ENCODE measurements at places on chromosomes 5 and 9. TPM values are rescaled to one million over a fixed set of nuclear protein-coding genes. Genes with fewer than 3 reads are reported as not detected.

Gene REXO4
- total RNA-seq, result 10.5 TPM

- H3K36me3 ChIP-seq, result no peaks in the 10 kb centered on the region
- H3K27me3 ChIP-seq, result no peaks in the 10 kb centered on the region
- no peak overlapping the region for H3K4me3 ChIP-seq
These were observed 18.3 kb upstream of the OSMR start for GRCh38 chr5:38827525-38827924.

- no peaks in the 10 kb centered on the region for H3K27me3 ChIP-seq
- H3K27ac ChIP-seq, result no peak overlapping the region
- no peaks in the 10 kb centered on the region for H3K4me1 ChIP-seq
- no peak for DNase-seq
These were observed 70.6 kb downstream of the ALDH1A1 start for GRCh38 chr9:72882117-72882775.

DNA sequence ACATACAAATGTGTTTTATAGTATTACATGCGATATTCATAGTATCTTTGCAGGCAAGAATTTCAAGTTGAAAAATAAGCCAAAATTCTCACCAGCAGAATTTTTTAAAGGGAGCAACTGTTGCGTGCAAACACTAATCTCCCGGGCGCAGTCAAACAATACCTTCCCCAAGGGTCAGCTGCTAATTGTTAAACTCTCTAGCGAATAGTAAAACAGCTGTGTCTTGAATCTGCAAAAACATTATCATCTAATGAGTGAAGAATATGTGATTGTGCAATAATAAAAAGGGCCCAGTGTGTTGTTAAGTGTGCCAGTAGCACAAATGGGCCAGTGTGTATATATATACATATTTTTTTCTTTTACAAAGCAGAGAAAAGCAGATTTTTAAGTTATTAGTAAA lies 131.4 kb downstream of the CCDC192 start:
- H3K36me3 ChIP-seq, result peaks cover 15% of the 10 kb centered on the region
- peaks cover 78% of the 10 kb centered on the region for H3K4me1 ChIP-seq
- no peak overlapping the region for H3K4me3 ChIP-seq
- H3K27ac ChIP-seq, result peak overlapping the region; percentile 100
- peak; percentile 97 for DNase-seq
- H3K27me3 ChIP-seq, result no peaks in the 10 kb centered on the region

DNA sequence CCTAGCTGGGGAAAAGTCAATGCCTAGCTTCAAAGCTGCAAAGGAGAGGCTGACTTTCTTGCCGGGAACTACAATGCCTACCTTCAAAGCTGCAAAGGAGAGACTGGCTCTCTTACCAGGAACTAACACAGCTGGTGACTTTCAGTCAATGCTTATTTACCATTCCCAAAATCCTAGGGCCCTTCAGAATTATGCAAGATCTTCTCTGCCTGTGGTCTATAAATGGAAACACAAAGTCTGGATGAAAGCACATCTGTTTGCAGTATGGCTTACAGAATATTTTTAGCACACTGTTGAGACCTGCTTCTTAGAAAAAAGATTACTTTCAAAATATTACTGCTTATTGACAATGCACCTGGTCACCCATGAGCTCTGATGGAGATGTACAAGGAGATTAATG lies 259.4 kb downstream of the PLK2 start:
- no peaks in the 10 kb centered on the region for H3K4me1 ChIP-seq
- H3K4me3 ChIP-seq, result no peak overlapping the region
- H3K27me3 ChIP-seq, result no peaks in the 10 kb centered on the region
- DNase-seq, result no peak
- H3K27ac ChIP-seq, result no peak overlapping the region

- no peak overlapping the region for H3K27ac ChIP-seq
- DNase-seq, result peak; percentile 68
- H3K4me1 ChIP-seq, result peaks cover 20% of the 10 kb centered on the region
- peak overlapping the region; percentile 87 for H3K4me3 ChIP-seq
These were observed 937 bp upstream of the SLC26A2 start for GRCh38 chr5:149959406-149960236.

- no peaks in the 10 kb centered on the region for H3K36me3 ChIP-seq
- no peak overlapping the region for H3K27ac ChIP-seq
- DNase-seq, result no peak
- H3K4me1 ChIP-seq, result no peaks in the 10 kb centered on the region
These were observed 60.2 kb downstream of the ARHGAP26 start for GRCh38 chr5:142830241-142831008.

Gene FGF10
- total RNA-seq, result not detected

Gene TCF7
- not detected for total RNA-seq

DNA sequence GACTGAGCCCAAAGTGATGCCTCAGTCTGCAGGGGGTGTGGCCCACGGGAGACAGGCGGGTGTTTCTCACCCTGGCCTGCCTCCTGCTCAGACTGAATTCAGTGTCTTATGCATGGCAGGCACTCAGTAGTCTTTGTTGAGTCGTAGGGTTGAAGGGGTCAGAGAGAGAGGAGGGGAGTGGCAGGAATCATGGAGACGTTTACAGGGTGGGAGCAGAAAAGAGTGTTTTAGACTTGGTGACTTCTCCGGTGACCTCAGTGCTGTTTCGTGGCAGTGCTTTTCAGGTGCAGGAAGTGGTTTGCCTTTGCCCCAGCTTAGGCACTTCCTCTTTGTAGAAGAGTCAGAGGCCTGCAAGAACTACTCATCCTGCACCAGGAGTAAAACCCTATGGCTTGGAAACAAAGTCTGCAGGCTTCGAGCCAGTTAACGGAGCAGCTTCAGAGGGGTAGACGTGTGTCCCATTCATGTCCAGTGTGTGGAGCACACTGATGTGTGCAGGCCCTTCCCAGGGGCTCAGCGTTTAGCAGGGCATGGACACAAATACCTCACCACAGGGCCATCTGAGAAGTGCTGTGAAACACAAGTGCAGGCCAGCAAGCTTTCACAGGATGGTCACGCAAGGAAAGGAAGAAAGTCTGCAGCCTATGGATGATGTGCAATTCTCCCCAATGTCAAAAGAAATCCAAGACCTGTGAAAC lies 24.5 kb upstream of the SEMA4D start:
- H3K27ac ChIP-seq, result peak overlapping the region; percentile 22
- no peaks in the 10 kb centered on the region for H3K36me3 ChIP-seq
- no peaks in the 10 kb centered on the region for H3K27me3 ChIP-seq
- peak; percentile 90 for DNase-seq

Gene PTGS1
- 0.07 TPM for total RNA-seq

GRCh38 chr9:95836072-95836471 lies 39.4 kb upstream of the ERCC6L2 start:
- H3K4me1 ChIP-seq, result no peaks in the 10 kb centered on the region
- H3K36me3 ChIP-seq, result no peaks in the 10 kb centered on the region
- no peaks in the 10 kb centered on the region for H3K27me3 ChIP-seq
- no peak overlapping the region for H3K4me3 ChIP-seq
- no peak for DNase-seq

DNA sequence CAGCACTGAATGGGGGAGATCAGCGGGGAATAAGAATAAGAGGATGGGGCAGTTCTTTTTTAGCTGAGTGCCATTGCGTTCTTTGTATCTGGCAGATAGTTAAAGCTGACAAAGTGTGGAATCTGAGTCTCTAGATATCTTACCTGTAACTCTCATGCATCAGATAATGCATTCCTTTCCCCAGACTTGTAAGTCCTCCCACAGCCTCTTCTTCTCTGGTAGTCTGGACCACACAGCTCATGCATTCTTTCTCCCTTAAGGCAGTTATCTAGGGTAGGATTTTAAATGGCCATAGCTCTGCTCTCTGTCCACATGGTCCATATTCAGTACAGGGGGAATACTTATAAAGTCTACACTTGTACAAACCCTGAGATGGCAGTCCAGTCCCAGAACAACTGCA lies 54.0 kb upstream of the FGF10 start:
- no peak overlapping the region for H3K27ac ChIP-seq
- H3K4me3 ChIP-seq, result no peak overlapping the region
- H3K27me3 ChIP-seq, result no peaks in the 10 kb centered on the region
- no peaks in the 10 kb centered on the region for H3K4me1 ChIP-seq
- DNase-seq, result no peak

- no peaks in the 10 kb centered on the region for H3K4me1 ChIP-seq
- no peaks in the 10 kb centered on the region for H3K36me3 ChIP-seq
- no peak for DNase-seq
- H3K27me3 ChIP-seq, result no peaks in the 10 kb centered on the region
These were observed 320.3 kb downstream of the DMAC1 start for GRCh38 chr9:7479300-7479699.

DNA sequence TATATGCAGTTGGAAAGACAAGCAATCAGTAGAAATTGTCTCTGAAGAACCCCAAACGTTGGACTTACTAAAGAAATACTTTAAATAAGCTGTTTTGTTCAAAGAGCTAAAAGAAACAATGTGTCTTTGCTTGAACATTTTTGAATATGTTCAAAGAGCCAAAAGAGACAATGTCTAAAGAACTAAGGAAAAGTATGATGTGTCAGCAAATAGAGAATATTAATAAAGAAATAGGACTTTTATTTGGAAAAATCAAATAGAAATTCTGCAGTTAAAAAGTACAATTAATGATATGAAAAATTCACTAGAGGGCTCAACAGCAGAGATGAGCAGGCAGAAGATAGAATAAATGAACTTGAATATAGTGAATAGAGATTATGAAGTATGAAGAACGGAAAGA lies 19.2 kb downstream of the TAS2R1 start:
- no peak for DNase-seq
- H3K4me3 ChIP-seq, result no peak overlapping the region
- no peaks in the 10 kb centered on the region for H3K27me3 ChIP-seq
- H3K27ac ChIP-seq, result no peak overlapping the region
- no peaks in the 10 kb centered on the region for H3K4me1 ChIP-seq

DNA sequence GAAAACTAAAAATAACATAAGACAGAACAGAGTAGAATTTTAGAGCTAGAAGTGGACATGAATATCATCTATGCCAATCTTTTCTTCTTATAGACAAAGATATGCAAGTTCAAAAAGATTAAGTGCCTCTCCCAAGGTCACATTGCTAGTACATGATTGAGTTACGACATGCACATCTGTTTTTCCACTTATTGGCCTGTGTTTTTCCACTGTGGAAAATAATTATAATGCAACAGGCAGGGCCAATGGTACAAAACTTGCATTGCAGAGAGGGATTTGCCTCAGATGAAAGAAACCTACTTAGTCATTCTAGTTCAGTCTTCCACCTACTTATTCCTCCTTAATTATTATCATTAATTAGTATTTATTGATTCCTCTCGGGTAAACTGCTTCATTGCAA lies 407.8 kb upstream of the SGCD start:
- DNase-seq, result no peak
- H3K4me1 ChIP-seq, result no peaks in the 10 kb centered on the region
- H3K27ac ChIP-seq, result no peak overlapping the region
- no peak overlapping the region for H3K4me3 ChIP-seq
- H3K27me3 ChIP-seq, result no peaks in the 10 kb centered on the region
- no peaks in the 10 kb centered on the region for H3K36me3 ChIP-seq

Gene MAN2A1
- total RNA-seq, result 20.3 TPM

DNA sequence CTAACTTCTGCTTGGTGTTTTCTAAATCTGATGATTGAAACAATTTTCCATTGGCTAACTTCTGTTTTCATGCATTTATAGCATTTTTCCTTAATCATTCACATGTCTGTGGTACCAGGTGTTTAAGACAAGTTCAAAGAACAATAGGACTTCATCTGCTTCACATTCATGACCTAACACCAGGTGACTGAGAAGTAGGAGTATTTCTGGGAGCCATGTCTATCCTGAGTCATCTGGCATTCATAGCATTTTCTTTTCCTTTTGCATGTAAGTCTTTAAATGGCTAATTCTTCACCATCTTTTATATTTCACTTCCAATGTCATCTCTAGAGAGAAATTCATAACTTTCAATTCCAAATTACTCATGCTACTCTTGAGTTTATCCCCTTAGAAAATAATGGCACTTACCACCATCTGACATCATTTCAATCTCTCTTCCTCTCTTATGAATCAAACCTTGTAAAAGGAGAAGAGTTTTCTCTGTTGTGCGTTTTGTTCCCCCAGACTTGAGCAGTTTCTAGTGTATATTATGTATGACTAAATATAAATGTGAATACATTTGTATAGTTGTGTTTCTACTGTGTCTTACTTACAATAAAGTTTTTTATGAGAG lies 1196.1 kb upstream of the CDH9 start:
- H3K4me3 ChIP-seq, result no peak overlapping the region
- DNase-seq, result no peak
- no peaks in the 10 kb centered on the region for H3K4me1 ChIP-seq
- H3K27ac ChIP-seq, result no peak overlapping the region
- no peaks in the 10 kb centered on the region for H3K36me3 ChIP-seq

DNA sequence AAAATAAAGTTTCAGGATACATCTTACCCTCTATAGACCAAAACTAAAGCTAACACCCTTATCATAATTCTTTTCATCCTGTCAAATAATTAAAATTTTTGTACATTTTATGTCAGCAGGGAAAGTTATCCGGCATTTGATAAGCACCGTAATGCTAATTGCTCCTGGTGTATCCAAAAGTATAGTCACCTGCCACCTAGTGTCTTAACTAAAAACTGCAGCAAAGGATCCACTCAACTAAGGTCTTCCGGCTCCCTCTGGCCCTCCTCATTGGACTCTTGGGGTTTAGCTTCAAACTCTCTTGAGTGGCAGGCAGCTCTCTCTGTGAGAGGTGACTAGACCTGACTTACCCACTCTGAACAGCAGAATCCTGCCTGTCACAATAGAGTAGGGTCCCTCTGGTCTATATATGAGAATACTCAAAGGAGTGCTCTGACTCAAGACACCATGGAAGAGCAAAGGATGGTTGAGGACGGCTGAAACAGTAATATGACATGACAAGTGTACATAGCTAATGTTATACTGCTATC lies 60.4 kb upstream of the CAST start:
- DNase-seq, result peak; percentile 86
- H3K4me1 ChIP-seq, result no peaks in the 10 kb centered on the region
- H3K27me3 ChIP-seq, result no peaks in the 10 kb centered on the region
- H3K27ac ChIP-seq, result no peak overlapping the region

GRCh38 chr5:15501091-15501791 lies 1.3 kb downstream of the FBXL7 start:
- no peak overlapping the region for H3K27ac ChIP-seq
- no peaks in the 10 kb centered on the region for H3K27me3 ChIP-seq
- H3K36me3 ChIP-seq, result no peaks in the 10 kb centered on the region
- DNase-seq, result no peak

DNA sequence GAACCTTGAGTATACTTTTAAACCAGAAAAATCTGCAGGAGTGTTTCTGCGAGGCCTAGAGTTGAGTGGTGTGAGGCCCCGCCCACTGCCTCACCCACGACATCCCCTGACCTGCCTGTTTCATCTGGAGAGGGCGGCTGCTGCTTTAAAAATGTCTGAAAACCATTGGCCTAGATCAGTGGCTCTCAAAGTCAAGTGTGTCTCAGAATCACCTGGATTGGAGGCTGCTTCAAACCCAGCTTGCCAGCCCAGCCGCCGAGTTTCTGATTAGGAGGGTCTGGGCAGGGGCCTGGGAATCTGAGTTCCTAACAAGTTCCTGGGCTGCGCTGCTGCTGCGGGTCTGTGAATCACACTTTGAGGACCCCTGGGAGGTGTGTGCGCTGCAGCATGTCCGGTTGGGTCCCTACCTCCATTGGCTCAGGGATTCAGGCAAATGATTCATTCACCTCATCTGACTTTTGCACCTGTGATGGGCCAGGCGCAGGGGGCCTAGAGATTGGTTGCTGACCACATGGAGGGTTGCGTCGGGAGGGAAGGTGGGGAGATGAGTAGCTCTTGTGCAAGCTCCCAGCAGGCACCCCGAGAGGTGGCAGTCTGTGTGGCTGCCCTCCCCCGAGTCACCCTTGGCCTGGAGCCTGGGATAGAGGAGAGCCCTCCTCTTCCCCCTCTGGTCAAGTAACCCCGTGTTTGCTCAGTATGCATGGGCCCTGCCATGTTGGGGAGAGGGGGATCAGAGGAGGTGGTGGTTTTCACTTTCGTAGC lies 27.6 kb upstream of the HMCN2 start:
- no peaks in the 10 kb centered on the region for H3K27me3 ChIP-seq
- H3K4me1 ChIP-seq, result peaks cover 13% of the 10 kb centered on the region
- H3K27ac ChIP-seq, result no peak overlapping the region
- H3K36me3 ChIP-seq, result no peaks in the 10 kb centered on the region
- H3K4me3 ChIP-seq, result no peak overlapping the region

Gene SPATA31E1
- total RNA-seq, result not detected
